Jurkat, Clone E6-1 (cell line): ENCODE measurements at places on chromosomes 5 and 9.

DNA sequence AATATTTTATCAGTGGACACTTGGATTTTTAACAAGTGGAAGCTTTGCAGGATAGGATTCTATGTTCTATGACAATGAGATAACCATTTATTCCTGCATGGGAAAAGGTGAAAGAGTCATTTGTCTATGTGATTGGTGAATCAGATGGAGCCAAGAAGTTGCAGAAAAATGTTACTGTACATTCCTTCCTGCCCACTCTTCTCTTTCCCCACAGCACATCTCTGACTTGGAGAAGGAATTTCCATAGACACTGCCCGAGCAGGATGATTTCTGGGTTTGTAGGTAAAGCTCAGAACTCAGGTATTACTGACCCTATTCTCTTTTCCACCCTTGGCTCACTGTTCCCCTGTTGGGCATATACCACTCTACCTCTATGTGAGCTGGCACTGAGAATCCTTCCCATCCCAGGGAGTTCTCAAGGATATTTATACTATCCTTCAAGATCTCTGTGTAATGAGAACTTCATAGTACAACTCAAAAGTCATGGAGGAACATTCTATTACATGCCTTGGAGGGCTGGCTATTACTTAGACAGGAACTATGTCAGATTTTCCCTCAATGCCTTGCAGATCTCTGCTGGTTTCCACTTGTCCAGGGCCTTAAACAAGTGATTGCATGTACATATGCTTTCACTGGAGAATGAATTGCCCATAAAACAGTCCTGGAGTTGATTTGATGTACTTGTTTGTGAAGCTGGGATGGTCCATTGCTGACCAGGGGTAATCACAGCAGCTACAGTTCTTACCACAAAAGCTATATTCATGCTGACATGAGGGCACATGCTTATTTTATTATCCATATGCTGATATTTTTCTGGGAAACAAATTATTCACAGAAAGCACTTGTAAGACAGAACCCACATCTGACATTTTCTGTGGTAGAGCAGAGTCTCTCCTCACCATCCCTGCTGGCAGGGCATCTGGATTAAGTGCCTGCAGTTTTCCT is 24.1 kb downstream of the SLC1A3 start:
- DNase-seq, result no peak

DNA sequence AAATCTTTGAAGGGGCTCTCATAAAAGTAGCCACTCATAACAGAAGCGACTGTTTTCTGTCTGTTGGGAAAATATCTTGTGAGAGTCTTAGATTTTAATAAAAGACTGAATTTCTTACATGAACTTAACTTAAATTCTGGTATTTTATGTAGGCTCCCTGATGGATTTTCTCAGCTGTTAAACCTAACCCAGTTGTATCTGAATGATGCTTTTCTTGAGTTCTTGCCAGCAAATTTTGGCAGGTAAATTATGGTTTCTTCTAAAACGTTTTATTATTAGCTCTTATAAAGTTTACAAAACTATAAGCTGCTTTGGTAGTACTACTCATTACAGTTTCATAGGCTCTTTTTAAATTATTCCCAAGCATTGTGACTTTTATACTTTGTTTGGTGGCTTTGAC is 87.0 kb downstream of the ERBIN start:
- no peak for DNase-seq

DNA sequence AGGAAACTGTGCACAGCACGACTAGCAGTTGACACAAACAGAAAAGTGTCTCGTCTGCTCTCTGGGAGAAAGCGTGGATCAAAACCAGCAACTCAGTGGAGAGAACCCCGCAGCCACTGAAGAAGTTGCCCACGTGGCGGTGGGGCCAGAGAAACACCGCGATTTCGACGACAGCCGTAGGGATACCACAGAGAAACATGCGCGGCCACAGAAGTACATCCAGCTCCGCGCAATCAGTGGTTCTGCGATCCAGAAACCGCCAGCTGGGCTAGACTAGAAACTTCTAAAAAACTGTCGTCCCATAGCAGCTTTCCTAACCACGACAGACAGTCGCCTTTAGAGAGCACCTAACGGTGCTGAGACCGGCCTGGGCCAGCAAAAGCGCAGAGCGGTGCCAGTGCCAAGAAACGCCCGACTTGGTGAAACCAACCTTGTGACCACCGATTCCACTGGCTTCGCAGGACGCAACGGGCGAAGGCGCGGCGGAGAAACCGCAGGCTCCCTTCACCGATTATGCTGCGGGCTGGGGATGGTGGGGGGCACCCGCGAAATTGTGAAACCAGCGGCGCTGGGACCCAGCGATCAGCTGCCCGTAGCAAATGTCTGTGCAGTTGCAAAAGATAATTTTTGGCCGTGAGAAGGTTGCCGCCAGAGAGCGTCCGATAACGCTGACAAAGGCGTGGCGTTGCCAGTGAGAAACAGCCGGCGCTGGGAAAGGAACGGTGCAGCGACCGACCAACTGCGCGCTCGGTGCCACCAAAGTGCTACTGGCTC is 2.7 kb upstream of the ANXA2R start:
- peak; percentile 85 for DNase-seq

DNA sequence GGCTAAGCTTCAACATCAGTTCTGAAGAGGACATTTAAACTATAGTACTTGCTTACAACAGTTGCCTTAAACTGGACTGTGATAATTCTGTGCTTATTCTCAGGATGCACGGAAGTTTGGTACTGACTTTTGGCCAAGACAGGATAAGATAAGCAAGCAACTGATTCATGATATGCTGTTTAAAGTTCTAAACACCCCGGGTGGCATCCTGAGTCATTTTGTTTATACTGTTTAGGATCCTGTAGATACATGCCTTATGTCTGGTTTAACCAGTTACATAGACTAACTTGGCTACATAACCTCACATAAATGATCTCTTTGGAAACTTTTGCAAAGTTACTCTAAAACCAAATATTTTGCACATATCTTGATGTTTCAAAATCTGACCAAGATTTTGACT is 95.9 kb downstream of the CDH9 start:
- DNase-seq, result no peak

GRCh38 chr9:114372921-114373448 is 14.8 kb downstream of the AKNA start:
- peak; percentile 99 for DNase-seq
